CD4-positive, alpha-beta T cell treated with Interferon gamma for 1 hour (primary cell): ENCODE measurements at places on chromosomes 16 and 17.
A peak's percentile ranks its signal among the peaks of the same experiment; 100 is the strongest.

DNA sequence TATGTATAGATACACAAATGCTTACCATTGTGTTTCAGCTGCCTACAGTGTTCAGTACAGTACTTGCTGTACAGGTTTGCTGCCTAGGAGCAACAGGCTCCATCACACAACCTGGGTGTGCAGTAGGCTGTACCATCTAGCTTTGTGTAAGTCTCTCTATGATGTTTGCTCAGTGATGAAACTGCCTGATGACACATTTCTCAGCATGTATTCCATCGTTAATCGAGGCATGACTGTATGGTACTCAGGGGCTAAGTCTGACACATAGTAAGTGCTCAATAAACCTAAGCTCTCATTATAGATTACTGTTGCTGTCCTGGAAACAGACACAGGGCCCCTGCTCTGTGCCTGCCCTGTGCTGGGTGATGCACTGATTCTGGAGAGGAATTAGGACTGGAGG is 18.1 kb downstream of the KCNJ12 start:
- DNase-seq: no peak

- no peak for DNase-seq
Measured at GRCh38 chr16:64312980-64313379, 808.9 kb downstream of the CDH11 start.

GRCh38 chr17:34542700-34543336 is 36.6 kb upstream of the TMEM132E start:
- DNase-seq: peak; percentile 33

DNA sequence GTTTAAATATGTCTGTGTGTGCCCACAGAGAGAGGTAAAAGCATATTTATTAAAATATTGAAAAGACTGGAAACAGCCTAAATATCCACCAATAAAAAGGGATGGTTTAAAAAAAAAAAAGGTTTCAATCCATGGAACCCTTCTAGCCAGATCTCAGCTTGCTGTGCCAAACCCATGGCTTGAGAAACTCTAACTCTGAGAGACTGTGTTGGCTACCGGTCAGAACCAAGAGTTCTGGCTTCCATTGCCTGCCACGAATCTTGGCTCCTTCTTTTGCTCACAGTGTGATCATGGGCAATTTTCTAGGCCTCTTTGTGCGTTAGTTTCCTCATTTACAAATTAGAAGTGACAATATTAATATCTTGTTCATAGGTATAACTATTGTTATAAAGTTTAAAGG is 201.3 kb upstream of the IRX3 start:
- DNase-seq: no peak

DNA sequence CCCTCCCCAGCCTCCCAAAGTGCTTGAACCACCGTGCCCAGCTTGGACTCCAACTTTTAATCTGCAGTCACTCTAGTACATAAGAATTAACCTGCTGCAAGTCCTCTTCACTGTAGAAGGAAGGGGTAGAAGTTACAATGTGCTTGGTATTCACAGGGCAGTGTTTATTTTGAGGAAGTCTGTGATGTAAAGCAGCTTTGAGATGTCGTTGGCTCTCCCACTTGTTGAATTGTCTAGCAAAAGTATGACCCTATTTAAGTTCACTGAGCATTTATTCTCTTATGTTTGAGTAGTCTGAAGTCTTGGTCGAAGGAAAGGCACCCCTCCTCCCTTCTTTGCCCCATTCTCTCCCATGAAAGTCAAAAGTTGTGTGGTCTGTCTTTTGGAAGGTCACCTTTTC is 28.2 kb downstream of the SF3B3 start:
- DNase-seq: no peak

DNA sequence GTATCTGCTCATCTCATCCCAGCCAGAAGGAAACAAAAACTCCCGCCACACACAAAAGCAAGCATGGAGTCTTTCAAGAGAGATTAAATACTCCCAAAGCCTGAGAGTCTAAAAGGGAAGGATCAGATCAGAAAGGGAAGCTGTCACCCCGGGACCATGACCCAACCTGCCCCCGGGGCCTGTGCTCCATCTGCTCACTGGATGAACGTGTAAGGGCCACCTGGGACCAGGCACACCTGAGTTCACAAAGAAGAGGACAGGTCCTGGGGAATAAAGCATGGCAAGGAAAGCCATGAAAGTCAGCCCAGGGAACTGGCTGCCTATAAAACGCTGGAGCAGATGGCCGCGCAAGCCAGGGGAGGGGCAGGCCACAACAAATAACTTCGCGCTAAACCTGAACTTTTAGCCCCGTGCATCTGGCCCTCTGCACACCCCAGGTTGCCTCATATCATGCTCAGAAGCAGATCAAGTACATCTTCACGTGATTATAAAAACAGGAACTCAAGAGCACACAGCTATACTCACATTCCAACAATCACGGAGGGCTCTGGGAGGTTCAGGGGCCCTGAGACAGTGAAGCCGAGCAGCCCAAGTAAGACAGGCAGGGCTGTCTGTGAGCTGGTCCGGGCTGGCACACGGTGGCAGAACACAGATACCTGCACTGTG is 3.4 kb downstream of the TMEM11 start:
- no peak for DNase-seq

- no peak for DNase-seq
Measured at GRCh38 chr17:74218436-74218835, 5.1 kb downstream of the TTYH2 start.

GRCh38 chr17:40319651-40320540 is 10.9 kb downstream of the RARA start:
- peak; percentile 88 for DNase-seq

- DNase-seq: peak; percentile 15
Measured at GRCh38 chr17:82917699-82918345, 78.0 kb upstream of the ZNF750 start.

GRCh38 chr17:5986644-5987043 is 83.5 kb upstream of the WSCD1 start:
- DNase-seq: no peak

DNA sequence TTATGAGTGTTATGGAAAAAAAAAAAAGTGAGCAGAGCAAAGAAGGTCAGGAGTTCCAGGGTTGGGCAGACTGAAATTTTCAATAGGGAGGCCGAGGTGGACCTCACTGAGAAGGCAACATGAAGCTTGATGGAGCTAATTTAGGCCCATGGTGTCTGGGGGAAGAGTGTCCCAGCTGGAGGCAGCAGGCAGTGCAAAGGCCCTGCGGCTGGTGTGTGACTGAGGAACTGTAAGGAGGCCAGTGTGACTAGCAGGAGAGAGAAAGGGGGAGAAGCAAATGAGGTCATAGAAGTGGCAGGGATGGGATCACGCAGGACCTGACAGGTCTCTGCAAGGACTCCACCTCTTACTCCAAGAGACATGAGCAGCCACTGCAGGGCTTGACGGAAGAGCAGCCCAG is 10.2 kb downstream of the ARHGEF15 start:
- DNase-seq: no peak

DNA sequence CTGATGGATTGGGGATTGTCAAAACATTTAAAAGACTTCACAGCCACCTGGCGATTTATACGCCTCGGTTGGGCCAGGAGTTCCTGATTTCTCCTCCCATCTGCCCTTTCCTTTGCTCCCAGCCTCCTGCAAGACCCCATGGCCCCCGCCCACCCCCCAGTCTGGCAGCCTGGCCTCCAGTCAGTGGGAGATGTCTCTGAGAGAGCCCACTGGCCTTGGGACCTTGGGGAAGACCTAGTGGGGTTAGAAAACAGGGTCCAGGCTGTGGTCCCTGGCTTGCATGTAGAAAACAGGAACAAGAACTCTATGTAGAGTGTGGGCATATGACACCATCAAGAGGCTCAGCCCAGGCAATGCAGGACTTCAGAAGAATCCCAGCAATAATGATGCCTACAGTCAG is 209.4 kb upstream of the C16orf82 start:
- DNase-seq: no peak

DNA sequence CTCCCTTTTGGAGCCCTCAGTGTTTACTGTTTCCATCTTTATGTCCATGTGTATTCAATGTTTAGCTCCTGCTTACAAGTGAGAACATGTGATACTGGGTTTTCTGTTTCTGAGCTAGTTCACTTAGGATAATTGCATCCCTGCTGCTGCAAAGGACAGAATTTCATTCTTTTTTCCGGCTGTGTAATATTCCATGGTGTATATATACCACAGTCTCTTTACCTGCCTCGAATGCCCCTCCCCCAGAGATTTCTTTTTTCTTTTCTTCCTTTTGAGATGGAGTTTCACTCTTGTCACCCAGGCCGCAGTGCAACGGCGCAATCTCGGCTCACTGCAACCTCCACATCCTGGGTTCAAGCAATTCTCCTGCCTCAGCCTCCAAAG is 60.9 kb downstream of the RMI2 start:
- no peak for DNase-seq

- no peak for DNase-seq
Measured at GRCh38 chr16:49537924-49538459, 164.4 kb downstream of the C16orf78 start.

- DNase-seq: peak; percentile 35
Measured at GRCh38 chr17:68089881-68090280, 54.3 kb downstream of the KPNA2 start.

DNA sequence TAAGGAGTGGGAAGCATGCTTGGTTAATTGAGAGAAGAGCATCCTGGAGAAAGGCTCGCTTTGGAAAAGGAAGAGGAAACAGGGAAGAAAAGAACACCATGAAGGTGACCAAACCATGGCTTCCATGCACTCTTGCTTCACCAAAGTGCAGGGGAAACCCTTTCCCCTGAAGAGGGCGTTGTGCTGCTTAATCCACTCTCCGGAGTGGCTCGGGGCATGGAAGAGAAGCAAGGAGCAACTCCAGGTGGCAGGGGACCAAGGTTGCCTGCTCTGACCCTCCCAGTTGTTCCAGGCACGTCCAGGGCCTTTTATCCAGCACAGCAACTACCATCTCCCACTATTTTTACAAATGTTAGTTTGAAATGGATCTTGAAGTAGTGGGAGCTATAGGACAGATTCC is 108.1 kb downstream of the STX8 start:
- no peak for DNase-seq

GRCh38 chr16:50821586-50821985 is 79.7 kb downstream of the CYLD start:
- DNase-seq: no peak

GRCh38 chr16:9072806-9073341 is 18.6 kb upstream of the HAPSTR1 start:
- no peak for DNase-seq

DNA sequence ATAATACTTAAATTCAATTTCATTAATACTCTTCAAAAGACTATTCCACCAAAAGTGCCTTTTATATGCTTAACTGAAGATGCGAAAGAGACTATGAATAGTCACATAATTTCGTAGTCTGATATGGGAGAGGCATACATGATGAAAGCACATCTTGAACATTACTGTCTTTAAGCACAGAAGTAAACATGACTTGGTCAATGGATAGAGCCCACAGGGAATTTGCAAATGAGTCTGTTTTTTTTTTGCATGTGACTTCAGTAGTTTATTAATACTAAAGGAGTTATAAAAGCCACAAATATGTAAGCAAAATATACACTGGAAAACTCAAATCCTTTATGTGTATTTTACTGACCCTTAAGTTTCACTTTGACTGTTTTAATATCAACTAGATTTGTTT is 15.9 kb downstream of the ADPRM start:
- no peak for DNase-seq

DNA sequence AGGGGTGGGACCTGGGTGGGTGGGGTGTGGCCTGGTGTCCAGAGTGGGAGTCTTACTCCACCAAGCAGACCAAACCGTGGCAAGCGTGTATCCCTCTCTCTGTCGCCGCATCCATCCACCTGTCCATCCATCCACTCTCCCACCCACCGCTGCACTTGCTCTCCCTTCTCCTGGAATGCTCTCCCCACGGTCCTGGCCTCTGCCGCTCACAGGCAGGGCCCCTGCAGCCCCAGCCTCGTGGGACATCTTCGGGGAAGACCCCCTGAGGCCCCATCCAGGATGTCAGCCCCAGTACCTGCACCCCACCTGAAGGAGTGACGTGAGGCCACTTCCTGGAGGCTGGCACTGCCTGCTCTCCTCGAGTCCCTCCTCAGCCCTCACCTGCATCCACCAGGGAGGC is 189.5 kb upstream of the GSE1 start:
- no peak for DNase-seq

GRCh38 chr17:74116087-74116717 is 87.3 kb upstream of the RPL38 start:
- DNase-seq: no peak

DNA sequence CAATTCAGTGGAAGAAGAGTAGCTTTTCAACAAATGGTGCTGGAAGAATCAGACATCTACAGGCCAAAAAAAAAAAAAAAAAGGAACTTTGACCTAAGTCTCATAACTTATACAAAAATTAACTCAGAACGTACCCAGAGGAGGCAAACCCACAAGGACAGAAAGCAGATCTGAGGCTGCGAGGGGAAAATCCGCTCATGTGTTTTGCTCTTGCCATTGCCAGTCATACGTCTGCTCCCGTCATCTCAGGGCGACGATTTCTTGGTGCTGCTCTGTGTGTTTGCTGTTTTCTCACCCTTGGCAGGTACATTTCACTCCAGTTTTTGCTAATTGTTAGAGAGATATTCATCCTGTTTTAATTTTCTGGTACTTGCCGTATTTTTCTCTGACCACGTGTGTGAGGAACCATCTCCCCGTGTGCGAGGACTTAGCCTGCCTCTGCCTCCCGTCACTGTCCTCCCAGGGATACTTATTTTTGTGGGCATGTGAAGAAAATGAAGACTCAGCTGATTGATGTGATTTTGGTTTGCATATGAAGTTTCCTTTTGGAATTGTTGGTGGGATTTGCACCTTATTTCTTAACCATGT is 33.4 kb upstream of the ACSF3 start:
- peak; percentile 52 for DNase-seq

GRCh38 chr17:66192378-66192687 is 400 bp upstream of the CEP112 start:
- DNase-seq: no peak

DNA sequence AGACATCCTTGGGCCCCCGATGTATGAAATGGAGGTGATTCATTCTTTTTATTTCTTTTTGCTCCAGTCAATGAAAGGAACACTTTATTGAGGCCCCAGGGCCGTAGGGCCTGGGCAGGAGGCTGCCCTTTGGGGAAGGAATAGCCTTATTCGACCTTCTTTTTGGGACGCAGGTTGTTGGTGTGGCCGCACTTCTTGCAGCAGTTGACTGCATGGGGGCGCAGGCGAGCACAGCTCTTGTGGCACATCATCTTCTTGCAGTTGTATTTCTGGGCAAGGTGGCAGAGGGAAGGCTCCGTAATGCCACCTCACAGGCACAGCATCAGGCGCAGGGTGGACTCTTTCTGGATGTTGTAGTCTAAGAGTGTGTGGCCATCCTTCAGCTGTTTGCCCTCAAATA is 50.9 kb downstream of the SIAH1 start:
- no peak for DNase-seq

- DNase-seq: no peak
Measured at GRCh38 chr16:1155353-1156054, 2.6 kb downstream of the CACNA1H start.

DNA sequence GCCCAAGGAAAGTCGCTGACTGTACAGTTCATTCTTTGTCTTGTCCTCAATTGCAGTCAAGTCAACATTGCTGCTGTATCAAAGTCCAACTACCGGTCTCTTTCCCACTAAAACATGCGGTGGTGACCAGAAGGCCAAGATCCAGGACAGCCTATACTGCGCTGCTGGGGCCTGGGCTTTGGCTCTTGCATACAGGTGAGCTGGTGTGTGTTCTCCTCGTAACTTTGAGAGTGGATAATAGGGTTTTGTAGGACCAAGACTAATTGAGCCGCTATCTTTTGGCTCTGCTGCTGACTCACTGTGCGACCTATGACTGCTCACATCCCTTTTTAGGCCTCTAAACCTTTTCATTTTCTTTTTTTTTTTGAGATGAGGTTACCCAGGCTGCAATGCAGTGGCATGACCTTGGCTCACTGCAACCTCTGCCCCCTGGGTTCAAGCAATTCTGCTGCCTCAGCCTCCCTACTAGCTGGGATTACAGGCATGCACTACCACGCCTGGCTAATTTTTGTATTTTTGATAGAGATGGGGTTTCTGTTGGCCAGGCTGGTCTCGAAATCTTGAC is 38.7 kb downstream of the PHKB start:
- DNase-seq: no peak
